Activated CD4-positive, alpha-beta T cell treated with anti-CD3 and anti-CD28 coated beads, Interleukin-2, Interleukin-4, amounts not matched to agents 100 ng/mL and 50 ng/mL, durations not matched to agents 16 hours and 8 hours (primary cell): ENCODE measurements at places on chromosomes 2 and 18.

DNA sequence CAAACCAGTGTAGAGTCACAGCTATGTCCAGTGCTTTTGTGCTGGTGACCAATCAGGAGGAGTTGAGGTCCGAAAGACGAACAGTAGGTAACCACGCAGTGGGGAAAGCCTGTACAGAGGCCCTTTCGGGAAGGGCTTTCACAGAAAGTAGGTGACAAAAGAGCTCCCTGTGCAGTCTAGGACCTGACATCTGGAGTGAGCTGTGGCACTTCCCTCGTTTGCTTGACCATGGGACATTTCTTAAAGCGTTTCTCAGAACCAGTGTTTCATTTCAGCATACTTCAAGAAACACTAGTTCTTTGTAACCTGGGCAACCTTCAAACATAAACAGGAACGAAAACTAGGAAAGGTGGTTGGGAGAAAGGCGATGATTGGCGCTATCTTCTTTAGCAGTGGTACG lies 55.7 kb upstream of the ITM2C start:
- no peak for DNase-seq

DNA sequence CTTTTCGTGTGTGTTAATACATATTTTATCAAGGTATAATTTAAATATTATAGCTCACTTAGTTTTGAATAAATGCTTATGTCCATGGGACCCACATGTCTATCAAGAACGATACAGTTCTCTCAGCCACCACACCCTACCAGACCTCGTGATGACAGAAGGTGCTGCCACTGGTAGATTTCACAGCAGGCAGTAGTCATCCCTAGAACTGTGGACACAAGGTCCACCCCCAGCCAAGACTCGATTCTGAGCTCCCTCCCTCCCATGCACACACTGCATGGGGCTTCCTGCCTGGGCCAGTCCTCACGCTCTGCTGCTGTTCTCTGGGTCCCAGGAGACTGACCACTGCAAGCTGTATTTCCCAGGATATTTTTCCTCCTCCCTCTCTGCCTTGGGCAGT lies 26.5 kb upstream of the CREB1 start:
- DNase-seq, result no peak

DNA sequence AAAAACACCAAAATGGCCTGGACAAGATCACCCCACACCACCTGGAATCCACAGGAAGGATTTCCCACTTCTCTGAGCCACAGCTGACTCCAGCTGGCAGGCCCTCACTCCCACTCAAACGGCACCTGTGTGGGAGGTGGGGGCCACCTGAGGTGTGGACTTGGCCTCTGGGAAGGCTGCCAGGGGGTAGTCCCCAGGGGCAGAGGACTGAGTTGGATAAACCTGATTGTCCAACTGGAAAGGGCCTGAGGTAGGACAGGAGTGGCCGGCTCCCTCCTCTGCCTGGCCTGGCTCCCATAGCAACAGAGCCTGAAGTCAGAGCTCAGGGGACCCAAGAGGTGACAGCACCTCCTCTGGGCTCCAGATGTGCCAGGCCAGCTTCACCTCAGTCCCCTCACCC lies 300.2 kb downstream of the CELF4 start:
- DNase-seq, result no peak

DNA sequence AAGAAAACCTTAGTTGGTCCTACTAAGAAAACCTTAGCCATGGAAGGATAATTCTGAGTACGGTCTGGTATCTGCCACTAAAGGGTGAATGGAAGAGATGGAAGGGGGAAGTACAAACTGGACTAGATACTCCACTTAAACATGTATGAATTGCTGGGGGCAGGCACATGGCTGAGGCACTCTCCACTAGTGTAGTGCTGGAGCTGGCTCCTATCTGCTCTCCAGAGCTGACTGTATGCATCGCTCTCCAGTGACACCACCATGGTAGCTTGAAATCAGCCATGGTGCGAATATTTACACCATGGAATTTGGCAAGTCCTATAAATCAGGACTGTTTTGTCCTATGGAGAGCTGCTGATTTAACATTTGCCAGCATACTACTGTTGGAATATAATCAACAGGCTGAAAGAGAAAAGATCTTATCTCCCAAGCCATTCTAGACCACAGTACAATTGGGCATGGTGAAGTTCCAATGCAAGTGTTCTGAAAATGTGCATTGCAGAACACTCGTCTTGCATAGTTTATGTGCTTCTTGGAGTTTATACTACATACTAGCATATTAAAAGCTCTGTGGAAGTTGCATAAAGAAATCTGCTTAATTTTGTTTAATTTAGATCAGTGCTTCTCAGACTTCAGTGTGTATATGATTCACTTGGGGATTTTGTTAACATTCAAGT lies 277.4 kb downstream of the TDRD15 start:
- no peak for DNase-seq

GRCh38 chr18:77063260-77063659 lies 69.3 kb downstream of the MBP start:
- peak; percentile 95 for DNase-seq

GRCh38 chr18:57959278-57959677 lies 84.7 kb upstream of the NEDD4L start:
- no peak for DNase-seq

GRCh38 chr18:40917056-40917455 lies 1038.0 kb upstream of the PIK3C3 start:
- no peak for DNase-seq

DNA sequence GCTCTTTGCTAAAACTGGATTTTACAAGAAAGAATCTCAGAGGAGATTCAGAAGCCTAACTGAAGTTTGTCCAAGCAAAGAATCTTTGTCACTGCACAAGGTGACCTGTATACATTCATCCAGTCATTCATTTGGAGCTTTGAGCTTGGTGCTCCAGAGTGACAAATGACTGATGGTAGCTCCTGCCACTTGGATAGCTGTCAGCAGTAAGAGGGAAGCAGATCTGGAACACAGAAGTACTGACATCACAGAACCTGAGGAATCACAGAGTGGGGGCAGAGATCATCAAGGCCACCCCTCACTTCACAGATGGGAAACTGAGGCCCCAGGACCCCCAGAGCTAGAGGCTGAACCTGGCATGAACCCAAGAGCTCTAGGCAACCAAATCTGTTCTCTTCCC lies 28.8 kb upstream of the IGFBP2 start:
- DNase-seq, result no peak

GRCh38 chr2:210991107-210991506 lies 434.7 kb downstream of the CPS1 start:
- no peak for DNase-seq

GRCh38 chr2:44753552-44754285 lies 187.8 kb upstream of the SIX3 start:
- peak; percentile 31 for DNase-seq

- DNase-seq, result peak; percentile 23
Measured at GRCh38 chr18:5998907-5999306, 103.6 kb upstream of the TMEM200C start.

DNA sequence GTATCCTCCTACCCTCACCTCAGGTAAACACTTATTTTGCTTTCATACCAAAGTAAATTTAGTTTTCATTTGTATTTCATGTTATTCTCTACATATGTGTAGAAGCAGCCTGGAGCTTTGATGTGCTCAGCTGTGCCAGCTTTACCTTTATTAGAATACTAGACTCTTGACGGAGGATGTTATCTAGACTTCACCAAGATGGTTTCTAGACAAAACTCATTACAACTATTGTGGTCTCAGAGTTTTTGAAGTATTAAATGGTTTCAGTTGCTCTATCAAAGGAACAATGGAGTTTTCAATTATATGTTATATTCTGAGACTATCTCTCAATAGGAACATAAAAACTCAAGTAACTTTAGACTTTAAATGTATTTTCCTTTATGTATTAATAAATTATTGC lies 5.0 kb upstream of the IL18RAP start:
- DNase-seq, result no peak

DNA sequence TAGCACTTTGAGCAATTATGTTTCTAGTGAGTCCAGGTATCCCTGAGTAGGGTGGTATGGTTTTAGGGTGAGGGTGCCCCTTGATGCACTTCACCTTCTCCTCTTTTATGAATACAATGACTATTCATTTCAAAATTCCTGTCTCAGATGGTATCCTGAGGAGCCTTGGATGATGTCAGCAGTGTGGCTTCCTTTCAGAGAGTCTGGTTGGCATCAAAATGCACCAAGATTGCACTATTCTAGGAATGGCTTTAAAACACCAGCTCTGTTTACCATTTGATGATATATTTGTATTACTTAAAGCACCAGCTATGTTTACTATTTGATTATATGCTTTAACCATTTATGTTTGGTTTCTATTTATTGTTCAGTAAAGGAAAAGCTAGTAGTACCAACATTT lies 141.0 kb downstream of the FMNL2 start:
- DNase-seq, result no peak
